Naive thymus-derived CD8-positive, alpha-beta T cell (primary cell): ENCODE measurements at places on chromosomes 2 and 18. TPM values are rescaled to one million over a fixed set of nuclear protein-coding genes. Genes with fewer than 3 reads are reported as not detected.

The TEKT4 gene
- not detected for polyA plus RNA-seq

The CNGA3 gene
- polyA plus RNA-seq, result not detected

The OSR1 gene
- not detected for polyA plus RNA-seq

The PRKAG3 gene
- not detected for polyA plus RNA-seq

The ALLC gene
- polyA plus RNA-seq, result not detected

The TMEM247 gene
- polyA plus RNA-seq, result not detected

The DNAJC5G gene
- polyA plus RNA-seq, result not detected

The SEPTIN2 gene
- 182 TPM for polyA plus RNA-seq

The EMILIN2 gene
- 2.5 TPM for polyA plus RNA-seq

The TGIF1 gene
- polyA plus RNA-seq, result 31.6 TPM
